GM12891 (cell line): ENCODE measurements at places on chromosomes 1 and 21.

DNA sequence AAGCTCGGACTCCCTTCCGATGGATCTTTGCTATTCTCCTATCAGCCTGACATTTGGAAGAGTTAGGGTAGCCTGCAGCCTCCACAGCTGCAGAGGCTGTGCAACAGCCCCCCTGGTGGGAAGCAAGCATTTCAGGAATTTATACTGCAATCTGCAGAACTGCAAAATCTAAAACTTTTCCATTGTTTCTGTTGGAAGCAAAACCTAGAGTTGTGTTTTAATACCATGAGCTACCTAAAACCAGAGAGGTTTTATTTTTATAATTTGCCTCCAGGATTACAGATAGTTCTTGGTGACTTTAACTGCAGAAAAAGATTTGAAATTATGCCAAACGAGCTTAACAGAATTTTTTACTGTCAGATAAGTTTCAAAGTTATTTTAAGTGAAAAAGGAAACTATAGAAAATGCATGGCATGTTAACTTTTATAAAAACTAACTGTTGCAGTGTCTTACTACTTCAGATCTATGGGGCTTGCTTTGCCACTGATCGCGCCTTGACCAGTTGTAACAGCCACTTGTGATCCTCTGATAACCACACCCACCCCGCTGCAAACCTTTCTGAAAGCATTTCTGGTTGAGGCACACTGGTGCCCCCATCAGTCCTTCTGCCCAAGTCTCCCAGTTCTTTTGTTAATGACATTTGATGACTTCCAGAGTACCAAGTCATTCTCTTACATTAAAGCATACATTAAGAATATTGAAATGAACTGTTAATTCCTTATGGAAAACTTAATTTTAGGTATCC lies 64.8 kb downstream of the PRDM2 start:
- DNase-seq = no peak

GRCh38 chr1:228904222-228904621 lies 168.9 kb downstream of the RHOU start:
- no peak for DNase-seq

DNA sequence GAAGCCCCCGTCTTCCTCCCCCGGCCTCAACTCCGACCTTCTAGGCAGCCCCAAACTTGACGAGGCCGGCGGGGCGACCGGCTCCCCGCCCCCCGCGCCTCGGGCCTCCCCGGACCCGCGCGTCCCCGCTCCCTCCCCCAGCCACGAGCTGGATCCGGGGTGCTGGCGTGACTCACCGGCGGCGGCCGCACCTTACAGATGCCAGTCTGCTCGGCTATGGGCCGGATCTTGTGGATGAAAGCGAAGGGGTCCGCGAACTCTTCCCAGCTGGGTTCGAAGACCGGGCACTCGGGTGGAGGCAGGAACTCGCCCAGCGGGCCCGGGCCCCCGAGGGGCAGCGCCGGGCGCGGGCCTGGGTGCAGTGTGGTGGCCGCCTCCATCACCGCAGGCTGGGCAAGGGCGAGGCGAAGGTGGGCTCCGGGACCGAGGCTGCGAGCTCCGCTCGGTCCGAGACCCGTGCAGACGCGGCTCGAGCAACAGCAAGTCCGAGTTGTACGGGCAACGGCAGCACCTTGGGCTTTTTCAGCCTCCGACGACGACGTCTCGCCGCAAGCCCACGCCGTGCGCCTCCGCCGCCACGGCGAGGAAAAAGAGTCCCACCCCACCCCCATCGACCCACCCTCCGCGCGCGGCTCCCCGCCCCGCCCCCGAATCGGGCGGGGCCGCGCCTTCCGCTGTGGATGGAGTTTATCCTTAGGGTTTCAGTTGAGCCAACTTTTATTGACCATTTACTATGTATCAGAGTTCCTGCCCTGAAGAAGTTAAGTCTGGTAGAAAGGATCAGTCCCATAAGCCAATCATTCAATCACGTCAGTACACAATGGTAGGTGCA lies at the start of gene KDM5B:
Gene KDM5B, minus strand, starts transcription at position 496 of the 832 bp plus-strand sequence. Its CDS starts 116 bp downstream, at position 380.
- DNase-seq = peak; percentile 43

- DNase-seq = no peak
These were observed 93.8 kb upstream of the AKT3 start for GRCh38 chr1:243943671-243944428.

DNA sequence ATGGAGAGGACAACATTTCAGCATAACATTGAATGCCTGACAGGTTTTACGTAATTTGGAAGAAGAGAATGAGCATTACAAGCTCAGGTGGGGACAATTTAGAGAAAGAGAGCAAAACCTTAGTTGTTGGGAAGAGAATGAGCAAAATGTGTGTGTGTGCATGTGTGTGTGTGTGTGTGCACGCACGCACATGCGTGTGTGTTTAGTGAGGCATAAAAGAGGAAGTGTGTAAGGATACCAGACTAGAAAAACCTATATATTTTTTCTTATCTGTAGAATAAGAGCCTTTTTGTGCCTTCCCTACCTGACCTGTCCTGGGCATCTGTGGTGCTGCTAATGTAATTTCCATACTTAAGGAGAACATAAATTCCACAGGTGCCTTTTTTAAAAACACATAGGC lies 99.0 kb upstream of the PLXNA2 start:
- no peak for DNase-seq

DNA sequence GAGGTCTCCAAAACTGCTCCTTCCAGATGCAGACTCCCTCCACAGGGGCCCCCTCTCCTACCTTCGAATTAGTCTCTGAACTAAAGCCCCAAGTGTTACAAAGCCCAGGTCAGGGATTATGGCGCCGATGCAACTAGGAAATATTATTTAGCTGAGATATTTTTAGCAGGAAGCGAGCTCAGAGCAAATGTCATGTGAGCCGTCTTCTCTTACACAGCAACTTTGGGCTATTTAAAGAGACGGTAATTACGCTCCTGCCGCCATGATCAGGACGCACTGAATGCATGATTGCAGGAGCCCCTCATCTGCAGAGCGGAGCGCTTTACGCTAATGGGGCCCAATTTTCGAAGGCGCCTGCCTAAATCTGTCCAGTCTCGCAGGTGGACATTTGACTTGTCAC lies 55.3 kb upstream of the TARDBP start:
- no peak for DNase-seq

GRCh38 chr1:111082421-111083203 lies 57.3 kb downstream of the DRAM2 start:
- no peak for DNase-seq

- DNase-seq = no peak
These were observed 121.4 kb upstream of the IGSF21 start for GRCh38 chr1:17986156-17986555.

DNA sequence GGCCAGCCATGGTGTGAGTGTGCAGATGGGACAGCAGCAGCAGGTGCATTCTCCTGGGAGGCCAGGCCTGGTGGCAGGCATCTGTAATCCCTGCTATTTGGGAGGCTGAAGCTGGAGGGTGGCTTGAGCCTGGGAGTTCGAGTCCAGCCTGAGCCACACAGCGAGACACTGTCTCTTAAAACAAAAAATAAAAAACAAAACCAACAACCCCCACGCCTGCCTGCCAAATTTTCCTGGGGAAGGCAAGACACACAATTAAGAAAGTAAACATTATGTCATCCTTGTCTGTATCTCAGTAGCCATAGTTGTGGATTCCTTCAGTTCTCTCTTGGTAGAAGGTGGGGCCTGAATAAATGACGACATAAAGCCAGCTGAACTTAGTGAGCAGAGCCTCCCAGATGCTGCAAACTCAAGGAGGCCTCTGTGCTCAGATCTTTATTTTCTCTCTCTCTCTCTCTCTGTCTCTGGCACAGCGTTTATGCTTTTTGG lies 57.6 kb upstream of the CD34 start:
- no peak for DNase-seq

DNA sequence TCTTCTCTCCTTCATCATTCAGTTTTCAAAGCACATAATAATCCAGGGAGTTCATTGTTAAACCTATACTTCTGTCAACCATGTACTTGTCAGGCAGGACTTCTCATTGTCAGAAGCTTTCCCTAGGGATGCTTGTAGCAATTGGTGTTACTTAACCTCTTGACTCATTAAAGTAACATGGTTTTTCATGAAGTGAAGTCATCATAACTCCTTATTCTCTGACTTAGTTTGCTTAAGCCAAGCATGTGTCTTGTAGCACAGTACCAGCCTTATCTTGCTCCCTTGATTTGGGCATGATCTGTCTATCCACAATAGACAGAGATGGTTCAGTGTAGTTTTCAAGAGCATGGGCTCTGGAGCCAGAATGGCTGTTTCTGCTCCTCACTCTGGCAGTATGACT lies 45.3 kb downstream of the LRIG2 start:
- DNase-seq = no peak

DNA sequence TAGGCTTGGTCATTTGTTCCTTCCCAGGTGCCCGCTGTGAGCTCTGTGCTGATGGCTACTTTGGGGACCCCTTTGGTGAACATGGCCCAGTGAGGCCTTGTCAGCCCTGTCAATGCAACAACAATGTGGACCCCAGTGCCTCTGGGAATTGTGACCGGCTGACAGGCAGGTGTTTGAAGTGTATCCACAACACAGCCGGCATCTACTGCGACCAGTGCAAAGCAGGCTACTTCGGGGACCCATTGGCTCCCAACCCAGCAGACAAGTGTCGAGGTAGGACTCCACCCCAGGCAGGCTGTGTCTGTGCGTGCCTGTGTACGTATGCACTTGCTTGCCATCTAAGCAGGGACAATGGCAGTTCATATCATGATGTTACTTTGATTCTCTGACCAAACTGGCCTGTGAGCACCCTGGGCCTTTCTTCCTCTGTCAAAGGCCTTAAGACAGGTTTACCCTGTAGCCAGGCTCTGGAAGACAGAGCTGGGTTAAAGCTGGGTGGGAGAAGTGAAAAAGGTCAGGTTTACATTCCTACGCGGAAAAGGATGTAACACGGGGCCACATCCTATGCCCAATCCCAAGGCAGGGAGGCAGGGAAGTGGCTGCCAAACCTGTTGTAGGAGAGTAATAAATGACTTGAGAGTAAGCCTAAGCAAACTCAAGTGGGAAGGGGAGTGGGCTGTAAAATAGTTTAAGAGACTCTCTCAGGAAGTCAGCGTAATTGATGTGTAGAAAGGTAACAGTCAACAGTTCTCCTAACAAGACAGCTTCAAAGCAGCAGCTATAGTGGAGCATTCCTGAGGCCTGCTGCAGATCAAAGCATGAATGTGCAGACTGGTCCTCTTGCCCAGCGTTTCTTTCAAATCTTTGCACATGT lies 42.5 kb downstream of the LAMC2 start:
- no peak for DNase-seq

DNA sequence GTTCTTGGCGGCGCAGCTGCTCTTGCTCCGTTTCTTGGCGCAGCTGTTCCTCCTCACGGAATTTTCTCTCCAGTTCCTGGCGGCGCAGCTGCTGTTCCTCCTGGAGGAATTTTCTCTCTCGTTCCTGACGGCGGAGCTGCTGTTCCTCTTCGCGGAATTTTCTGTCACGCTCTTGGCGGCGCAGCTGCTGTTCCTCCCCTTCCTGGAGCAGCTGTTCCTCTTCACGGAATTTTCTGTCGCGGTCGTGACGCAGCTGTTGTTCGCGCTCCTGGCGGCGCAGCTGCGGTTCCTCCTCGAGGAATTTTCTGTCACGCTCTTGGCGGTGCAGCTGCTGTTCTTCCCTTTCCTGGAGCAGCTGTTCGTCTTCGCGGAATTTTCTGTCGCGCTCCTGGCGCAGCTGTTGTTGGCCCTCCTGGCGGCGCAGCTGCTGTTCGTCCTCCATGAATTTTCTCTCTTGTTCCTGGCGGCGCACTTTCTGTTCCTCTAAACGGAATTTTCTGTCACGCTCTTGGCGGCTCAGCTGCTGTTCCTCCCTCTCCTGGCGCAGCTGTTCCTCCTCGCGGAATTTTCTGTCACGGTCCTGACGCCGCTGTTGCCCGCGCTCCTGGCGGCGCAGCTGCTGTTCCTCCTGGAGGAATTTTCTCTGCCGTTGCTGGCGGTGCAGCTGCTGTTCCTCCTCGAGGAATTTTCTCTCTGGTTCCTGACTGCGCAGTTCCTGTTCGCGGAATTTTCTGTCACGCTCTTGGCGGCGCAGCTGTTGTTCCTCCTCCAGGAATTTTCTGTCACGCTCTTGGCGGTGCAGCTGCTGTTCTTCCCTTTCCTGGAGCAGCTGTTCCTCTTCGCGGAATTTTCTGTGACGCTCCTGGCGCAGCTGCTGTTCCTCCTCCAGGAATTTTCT lies 7.0 kb downstream of the TCHH start:
- DNase-seq = no peak

GRCh38 chr1:86787621-86788020 lies 83.2 kb downstream of the SH3GLB1 start:
- DNase-seq = no peak

DNA sequence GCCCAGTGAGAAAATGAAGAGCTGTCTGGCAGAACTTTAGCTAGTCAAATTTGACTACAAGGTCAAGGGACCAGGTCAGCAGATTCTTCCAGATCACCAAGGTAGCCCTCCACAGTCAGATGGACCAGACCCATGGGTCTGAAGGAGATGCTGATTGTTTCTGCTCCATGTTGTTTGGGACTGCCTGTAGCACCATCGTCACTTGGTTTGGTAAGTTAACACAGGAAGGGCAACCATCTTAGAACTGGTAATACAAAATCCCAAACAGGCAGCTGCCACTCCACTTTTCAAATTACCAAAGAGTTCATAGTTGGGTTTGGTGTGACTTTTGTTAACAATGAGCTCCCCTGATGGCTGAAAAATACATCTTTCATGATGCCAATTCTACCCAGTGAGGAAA lies 9.0 kb downstream of the ITPKB start:
- no peak for DNase-seq
